Kasumi-1 (cell line): ENCODE measurements at places on chromosomes 3 and 15.

DNA sequence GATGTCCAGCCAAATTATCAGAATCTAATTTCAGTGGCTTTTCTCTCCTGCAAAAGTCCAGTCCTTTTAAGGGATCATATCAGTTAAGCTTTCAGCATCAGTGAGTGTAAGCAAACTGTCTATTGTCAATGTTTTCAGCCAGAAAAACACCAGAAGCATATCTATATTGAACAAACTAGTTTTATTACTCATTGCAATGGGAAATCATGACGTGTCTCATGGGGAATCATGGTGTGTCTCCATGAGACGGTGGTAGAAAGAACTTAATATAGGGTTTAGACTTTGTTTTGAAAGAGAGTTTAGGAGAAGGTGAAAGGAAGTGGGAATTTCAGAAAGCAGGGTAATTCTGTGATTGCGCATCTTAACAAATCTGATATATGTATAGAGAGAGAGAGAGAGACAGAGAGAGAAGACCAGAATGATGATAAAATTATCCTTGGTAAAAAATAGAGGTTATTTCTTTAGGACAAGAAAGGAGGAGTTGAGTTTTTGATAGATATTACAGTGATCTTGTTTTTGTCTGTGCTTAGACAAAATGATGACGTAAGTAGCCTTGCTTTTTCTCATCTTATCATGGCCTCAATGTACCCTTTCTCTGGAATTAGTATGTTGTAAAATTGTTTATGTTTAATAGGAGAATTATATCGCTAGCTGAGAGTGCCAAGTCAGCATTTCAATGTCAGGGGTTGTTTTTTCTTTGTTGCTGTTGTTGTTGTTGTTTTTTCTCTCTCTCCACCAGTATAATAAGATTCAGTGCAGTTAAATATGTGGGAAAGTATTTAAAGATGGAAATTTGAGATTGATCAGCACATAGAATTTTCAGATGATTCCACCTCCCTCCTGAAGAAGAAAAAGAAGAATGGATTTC lies 129.9 kb upstream of the OSTN start:
- no peak for DNase-seq

GRCh38 chr3:180855364-180855763 lies 57.1 kb upstream of the FXR1 start:
- DNase-seq, result peak; percentile 64

DNA sequence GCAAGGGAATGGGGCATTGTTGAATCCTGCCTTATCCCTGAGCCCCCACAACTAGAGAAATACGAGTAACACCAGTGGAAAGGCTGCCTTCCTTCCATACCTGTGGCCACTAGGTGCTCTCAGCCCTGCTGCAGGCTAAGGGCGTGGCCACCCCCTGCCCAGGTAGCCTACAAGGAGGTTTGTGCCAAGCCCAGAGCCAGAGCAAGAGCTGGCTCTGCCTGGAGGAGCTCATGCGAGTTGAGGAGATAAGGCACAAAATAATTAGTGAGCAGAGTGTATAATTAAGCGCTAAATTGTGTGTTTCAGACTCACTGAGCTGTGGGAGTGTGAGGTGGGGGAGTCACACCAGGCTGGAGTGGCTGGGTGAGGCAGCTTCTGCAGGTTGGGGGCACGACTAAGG lies 49.2 kb downstream of the TPRA1 start:
- DNase-seq, result no peak

DNA sequence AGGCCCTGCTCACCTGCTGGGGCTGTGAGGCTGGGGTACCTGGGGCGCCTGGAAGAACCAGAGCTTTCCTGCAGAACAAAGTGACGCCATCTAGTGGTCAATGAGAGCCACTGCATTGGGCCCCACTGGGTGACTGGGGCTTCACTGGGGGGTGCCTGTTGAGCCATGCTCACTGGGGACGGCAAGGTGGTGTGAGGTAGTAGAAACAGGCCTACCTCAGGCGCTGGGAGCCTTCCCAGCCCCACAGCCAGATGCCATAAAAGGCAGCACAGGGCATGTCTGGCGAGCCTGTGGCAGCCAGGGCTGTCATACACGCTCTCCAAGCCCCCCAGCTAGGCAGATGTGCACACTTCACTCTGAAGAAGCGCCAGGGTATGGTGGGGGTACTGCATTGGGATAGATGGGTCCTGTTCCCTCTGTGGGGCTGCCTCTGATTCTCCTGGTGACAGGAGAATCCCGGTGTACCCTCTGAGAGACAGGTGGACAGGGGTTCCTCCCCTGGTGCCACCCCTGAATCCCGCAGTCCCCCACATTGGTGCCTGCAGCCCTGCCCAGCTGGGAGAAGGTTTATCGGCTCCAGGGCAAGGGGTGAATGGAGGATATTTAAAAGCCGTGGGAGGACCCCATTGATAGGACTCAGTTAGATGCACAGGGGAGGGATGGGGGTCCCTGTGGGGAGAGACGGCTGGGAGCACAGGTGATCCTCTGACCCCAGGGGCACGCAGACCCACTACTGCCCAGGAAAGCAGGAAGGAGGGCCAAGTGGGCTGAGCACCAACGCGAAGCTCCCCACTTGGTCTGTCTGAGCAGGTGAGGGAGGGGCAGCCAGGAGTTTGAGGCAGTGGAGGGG lies 178.8 kb downstream of the NSMCE3 start:
- DNase-seq, result peak; percentile 53

GRCh38 chr15:78247911-78248310 lies 13.5 kb upstream of the ACSBG1 start:
- DNase-seq, result no peak

DNA sequence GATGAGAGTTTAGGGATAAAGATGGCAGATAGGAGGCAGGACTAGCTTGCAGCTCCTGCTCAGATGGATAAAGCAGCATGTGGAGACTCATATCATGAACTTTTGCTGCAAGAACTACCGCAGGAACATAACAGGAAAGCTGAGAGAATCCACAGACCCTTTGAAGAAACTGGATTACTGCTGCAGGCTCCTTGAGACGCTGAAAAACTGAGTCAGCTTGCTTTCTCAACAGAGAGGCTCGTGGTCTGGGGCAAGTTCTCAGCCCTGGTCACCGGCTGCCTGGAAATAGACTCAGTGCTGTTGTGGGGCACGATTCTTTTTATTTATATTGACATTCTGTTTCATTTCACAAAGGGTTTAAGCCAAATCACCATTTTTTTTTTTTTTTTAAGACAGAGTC lies 28.8 kb upstream of the TRIM59 start:
- DNase-seq, result no peak

DNA sequence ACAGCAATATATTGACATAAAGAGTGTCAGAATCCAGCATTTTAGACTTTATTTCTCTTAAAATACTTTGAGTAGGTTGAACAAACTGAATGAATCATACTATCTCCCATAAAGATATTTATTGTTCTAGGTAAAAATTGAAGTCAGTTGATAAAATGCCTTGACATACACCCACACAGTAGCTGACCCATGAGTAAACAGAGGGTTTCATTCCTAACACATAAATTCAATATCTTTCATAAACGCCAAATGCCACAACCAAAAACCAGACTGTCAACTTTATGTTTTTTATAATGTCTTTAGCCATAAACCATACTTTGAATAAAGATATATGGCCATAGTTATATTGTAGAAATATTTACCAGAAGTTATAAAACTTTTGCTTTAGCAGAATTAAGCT lies 742.4 kb downstream of the NAALADL2 start:
- no peak for DNase-seq

- DNase-seq, result no peak
These were observed 177.0 kb downstream of the PDCD6IP start for GRCh38 chr3:33975463-33975862.

DNA sequence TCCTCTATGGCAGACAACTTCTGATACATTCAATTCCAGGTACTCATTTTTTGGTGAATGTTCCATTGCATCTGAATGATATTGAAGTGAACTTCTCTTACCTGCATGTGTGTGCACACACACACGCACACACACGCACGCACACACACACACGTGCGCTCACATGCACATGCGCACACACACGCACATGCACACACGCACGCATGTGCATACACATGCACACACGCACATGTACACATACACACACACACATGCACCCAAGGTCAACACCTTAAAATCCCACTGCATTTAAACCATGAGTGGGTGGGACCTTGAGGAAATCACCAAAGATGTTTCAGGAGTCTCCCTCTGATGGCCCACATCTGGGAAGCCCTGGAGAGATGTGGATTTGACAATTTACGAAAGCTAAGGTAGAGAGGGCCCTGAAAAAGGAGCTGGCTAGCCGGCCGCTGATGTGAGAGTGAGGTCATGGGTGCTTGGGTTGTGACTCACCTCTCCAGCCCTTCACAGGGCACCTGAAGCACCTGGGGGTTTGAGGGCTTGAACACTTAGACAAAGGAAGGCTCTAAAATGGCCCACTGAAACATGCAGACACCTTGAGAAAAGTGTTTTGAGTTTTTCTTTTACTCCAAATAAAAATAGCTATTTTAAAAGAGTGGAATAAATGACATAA lies 269.1 kb upstream of the LRRFIP2 start:
- no peak for DNase-seq

DNA sequence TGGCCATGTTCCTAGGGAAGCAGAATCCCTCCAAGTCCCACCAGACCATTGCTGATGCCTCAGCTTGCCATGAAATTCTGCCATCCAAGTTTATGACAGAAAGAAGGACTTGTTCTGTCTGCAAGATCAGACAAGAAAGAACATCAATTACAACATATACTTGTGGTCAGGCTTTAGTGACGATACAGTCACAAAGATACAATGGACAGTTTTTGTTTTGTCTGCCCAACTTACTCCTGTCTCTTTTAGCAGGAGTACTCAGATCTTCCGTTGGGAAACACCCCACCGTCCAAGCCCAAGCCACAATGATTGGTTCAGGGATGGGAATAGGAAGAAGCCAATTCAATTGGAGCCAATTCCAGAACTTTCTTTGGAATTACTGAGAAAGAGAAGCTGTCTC lies 15.7 kb downstream of the KLHL6 start:
- no peak for DNase-seq

DNA sequence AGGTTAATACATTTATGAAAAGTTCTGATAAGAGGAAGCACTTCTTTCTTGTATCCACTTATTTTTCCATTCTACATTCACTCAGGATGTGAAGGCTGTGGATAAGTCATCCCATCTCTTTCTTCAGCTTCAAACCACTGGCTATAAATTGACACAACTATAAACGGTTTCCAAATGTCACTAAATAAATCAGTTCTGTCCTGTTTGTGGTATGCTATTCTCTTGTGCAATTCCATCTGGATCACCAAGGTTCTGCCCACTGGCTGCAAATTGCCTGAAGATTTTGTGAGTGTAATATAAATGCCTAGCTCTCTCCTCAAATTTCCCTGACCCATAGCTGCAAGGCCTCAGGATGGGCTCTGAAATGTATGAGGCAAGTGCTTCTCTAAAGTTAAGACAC lies 7.1 kb upstream of the LMOD3 start:
- no peak for DNase-seq

- no peak for DNase-seq
These were observed 42.8 kb upstream of the IGF2BP2 start for GRCh38 chr3:185867650-185868049.

DNA sequence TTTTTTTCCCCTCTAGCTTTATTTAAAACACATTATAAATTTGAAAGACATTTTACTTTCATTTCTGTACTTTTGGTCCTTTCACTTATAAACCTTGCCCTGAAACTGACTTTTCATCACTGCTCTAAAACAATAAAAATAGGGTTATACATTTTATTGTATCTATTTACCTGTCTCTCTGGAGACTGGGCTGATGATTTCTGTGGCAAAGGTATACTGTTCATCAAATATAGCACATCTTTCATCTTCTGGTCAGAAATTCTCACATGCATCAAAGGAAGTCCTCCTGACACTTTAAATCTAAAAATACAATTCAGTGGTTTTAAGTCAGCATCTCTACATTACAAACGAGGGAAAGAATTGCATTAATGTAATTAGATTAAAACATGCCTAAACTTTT lies 86.1 kb downstream of the VPS13C start:
- DNase-seq, result no peak

DNA sequence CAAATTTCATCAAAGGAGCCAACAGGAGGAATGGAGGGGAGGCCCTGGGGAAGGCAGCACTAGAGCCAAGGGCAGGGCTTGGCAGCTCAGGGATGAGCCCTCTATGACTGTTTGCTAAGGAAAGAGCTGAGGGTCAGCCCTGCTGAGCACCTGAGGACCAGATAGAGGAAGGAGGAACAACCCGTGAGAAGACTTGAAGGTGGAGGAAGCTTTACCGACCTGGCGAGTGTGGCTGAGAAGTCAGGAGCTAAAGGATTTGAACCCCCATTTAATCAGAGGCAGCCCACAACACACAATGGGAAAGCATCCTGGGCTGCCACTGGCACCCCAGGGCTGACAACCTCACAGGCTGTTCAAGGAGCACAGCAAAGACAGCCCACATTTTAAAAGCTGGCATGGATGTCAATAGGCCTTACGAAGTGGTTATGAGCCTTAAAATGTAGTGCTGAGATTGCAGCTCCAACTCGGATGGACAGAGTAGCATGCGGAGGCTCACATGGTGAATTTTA lies 20.7 kb upstream of the LRRC2 start:
- DNase-seq, result no peak

DNA sequence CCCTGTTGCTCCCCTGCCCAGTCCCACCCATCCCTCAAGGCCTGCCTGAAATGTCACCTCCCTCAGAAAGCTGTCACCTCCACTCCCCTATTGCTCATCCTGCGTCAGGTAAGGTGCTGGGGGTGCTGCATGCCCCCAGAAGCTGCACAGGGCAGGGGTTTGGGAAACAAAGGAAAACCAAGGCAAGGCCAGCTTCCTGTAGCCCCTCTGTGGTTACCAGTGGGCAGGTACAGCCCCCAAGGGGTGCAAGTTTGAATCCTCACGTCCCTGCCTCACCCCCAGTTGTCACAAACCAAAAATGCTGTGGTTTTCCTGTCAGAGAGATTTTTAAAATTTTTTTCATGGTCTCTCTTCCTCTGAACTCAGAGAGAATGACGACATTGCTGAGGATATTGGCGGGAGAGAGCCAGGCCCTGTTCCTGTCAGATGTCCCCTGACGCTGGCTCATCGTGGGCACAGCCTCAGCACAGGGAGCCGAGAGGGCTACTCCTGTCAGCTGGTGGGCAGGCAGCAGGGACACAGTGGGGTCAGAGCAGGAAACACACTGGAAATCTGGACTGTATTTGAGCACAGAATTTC lies 27.0 kb downstream of the PSTPIP1 start:
- DNase-seq, result peak; percentile 47

- no peak for DNase-seq
These were observed 26.1 kb downstream of the PCCB start for GRCh38 chr3:136276049-136276755.

- no peak for DNase-seq
These were observed 26.0 kb downstream of the MME start for GRCh38 chr3:155106119-155106518.
